Psoas muscle (tissue), 8 donors: ENCODE measurements at places on chromosomes 1 and 21. TPM values are rescaled to one million over a fixed set of nuclear protein-coding genes. Genes with fewer than 3 reads are reported as not detected.
A peak's percentile ranks its signal among the peaks of the same experiment; 100 is the strongest.

Gene PHTF1
- 9.0 TPM for total RNA-seq

Gene NHLH2
- not detected for total RNA-seq

Gene STYXL2
- total RNA-seq = 149 TPM

Gene SLC27A3
- 7.3 TPM for total RNA-seq

Gene HMCN1
- total RNA-seq = 2.1 TPM

Gene NKAIN1
- 7.4 TPM for total RNA-seq

Gene REN
- total RNA-seq = not detected

Gene HOOK1
- total RNA-seq = 0.04 TPM

DNA sequence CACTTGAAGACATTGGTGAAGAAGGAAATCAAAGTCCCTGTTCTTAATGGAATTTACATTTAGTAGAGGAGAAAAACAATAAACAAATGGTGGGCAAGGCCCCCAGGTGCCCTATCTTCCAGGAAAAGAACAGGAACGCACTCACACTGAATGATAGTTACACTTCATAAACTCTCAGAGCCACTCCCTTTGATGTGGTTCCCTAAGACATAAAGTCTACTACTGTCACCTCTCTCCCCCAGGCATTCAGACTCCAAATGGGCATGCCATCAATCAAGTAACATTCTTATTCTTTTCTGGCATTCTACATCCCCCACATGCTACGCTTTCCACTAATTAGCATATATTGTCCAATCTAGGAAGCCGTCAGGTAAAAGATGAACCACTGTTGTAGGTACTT, 36.6 kb upstream of the PIGC start:
- DNase-seq = no peak

DNA sequence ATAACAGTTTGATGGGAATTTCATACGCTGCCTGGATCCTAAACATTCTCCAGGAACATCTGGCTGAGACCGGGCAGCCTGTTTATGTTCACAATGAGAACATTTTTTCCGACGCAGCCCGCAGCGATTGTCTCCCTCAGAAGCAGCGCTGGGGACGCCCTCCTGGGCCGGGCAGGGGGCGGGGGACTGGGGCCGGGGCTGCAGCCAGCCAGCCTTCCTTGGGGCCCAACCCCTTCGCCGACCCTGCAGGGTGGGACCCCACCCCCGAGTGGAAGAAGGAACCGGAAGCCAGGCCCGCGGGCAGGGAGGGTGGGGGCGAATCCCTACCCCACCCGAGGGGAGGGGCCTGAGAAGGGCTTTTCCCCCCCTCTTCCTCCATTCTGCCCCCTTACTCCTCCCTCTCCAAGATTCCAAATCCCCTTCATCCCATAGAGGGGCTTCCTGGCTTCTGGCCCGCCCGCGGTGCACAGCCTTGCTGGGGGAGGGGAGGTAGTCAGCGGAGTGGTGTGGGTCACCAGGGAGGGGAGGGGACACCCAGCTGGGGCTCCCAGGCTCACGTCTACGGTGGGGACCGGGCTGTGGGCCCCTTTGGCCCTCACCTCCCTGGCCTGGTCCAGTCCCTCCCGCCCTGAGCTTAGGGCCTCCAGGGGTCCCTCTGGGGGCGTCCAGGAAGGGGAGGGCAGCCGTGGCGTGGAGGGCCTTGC, 60.6 kb downstream of the WNT9A start:
- DNase-seq = no peak

- peak; percentile 51 for DNase-seq
Measured at GRCh38 chr1:154698320-154699096, 90.5 kb upstream of the ADAR start.

DNA sequence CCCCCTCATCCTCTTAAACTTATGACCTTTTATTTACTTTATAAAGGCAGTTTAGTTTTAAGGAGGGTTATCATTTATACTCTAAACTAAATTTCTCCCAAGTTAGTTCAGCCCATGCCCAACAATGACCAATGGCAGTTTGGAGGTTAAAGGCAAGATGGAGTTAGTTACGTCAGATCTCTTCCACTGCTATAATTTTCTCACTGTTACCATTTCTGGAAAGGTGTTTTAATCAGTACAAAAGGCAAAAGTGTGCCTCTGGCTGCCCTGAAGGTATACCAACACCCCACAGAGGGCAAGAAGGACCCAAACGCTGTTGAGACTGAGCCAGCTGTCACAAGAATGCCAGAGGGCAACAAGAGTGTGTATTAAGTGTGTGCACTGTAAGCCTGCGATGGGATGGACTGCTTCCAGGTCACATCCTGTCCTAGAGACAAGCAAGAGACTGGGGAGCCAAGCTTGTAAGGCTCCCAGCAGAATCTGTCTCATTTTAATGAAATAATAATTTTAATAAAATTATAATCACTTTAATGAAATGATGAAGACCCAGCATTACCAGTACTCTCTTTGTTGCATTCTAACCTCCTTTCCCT, 32.5 kb upstream of the FAM89A start:
- no peak for DNase-seq

DNA sequence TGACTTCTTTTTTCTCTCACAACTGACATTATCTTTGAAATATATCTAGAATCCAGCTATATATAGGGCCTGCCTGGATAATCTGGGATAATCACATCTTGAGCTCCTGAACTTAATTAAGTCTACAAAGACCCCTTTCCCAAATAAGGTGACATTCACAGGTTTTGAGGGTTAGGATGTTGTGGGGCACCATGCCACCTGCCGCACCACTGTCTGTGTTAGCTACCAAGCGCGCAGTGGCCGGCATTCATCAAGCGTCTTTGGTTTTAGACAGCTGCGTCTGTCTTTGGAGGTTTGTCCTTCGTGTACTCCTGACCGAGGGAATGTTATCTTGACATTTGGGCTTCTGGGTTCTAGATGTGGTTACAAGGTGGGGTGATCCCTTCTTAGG, 7.5 kb downstream of the TRAPPC10 start:
- no peak for DNase-seq

- no peak for DNase-seq
Measured at GRCh38 chr1:246271516-246271915, 235.6 kb downstream of the SMYD3 start.

GRCh38 chr1:168079761-168080160, 57.0 kb downstream of the GPR161 start:
- DNase-seq = no peak

DNA sequence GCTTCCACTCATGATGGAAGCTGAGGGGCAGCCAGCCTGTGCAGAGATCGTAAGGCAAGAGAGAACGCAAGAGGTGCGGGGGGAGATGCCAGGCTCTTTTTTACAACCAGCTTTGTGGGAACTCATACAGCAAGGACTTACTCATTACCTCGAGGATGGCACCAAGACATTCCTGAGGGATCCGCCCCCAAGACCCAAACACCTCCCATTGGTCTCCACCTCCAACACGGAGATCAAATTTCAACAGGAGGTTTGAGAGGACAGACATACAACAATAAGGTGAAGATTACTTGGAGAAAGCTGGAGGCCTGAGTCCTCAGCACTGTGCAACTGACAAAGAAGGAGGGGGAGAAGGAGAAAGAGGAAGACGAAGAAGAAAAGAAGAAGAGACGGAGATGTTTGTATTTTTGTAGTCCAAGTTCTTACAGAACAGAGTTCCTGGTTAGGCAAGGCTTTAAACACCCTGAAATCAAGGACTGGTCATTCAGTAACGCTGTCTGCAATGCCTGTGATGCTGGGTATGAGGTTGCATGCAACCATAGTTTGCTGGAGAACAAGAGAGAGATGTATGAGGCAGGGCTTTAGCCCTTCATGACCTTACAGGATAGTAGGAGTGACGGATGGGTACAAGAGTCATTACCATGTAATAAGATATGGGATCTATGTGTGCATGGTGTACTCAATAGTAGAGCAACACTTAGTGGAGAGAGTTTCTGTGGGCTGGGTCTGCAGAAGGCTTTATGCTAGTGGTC, 19.7 kb upstream of the GALNT2 start:
- no peak for DNase-seq

DNA sequence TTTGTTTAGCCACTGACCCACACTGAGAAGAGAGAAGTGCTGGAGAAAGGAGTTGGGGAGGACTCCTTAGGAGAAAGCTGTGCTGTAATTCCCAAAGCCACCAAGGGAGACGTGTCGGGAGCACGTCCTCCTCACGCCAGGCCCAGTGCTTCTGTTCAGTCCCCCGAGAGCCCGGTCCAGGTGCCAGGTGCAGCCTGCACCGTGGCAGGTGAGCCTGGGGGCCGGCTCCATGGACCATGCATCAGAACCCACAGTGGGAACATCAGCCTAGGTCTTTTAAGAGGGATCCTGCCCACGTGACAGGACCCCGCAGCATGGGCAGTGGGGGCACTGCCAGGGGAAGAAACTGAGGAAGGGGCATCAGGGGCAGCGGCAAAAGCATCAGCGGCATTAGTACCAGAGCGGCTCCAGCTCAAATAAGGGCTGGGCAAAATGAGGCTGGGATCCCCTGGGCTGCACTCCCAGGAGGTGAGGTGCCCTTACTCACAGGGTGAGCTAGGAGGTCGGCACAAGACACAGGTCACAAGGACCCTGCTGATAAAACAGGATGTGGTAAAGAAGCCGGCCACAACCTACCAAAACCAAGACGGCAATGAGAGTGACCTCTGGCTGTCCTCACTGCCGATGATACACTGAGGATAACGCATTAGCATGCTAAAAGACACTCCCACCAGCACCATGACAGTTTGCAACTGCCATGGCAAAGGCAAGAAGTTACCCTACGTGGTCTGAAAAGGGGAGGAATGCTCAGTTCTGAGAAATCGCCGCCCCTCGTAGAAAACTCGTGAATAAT, 24.6 kb upstream of the PRDM15 start:
- no peak for DNase-seq

GRCh38 chr1:35369922-35370671, 101.6 kb downstream of the ZMYM4 start:
- DNase-seq = peak; percentile 61

- no peak for DNase-seq
Measured at GRCh38 chr1:224432146-224432545, 2.5 kb downstream of the WDR26 start.

- no peak for DNase-seq
Measured at GRCh38 chr1:221801251-221801661, 59.4 kb upstream of the DUSP10 start.

DNA sequence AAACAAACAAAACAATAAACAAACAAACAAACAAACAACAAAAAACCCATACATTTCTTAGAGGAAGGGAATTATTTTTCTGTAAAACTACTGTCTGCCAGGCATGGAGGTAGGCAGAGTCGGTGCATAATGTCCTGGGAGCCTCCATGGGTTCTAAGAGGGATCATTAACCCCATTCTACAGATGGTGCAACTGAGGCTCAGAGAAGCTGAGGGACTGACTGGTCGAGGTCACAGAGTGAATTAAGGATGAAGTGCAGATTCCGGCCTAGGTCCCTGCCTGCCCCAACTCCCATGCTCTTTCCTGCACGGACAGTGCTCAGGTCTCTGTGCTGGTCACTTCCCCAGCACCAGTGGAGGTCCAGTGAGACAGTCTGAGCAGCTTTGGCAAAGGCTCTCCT, 15.8 kb upstream of the WNT4 start:
- no peak for DNase-seq

DNA sequence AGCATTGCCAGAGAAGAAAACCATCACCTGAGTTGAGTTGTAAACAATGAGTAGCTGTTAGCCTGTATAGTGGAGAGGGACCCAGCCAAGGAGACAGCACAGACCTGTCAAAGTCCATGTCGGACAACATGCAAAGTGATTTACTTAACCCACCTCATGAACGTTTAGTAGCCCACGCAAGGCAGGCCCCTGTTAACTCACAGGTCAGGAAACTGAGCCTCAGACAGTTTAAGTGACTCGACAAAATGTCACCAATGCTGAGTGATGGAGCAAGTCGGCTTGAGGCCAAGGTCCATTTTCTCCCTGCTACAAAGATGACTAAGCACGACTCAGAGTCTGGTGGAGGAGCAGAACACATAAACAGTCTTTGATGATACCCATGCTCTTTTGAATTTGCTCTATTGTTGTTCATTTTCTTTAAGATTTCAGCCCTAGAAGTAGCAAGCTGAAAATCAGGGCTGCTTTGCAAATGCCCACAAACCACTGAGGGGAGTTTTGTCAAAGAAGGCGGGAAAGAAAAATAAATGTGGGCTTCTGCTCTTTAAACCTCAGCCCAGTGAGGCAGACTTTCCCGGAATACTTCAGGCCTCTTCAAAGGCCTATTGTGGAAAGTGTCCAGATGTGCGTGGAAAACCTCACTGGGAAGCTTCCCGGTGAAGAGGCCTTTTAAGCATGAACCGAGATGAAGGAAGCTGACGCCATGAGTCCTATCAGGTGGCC, 83.8 kb upstream of the HOOK1 start:
- peak; percentile 88 for DNase-seq

DNA sequence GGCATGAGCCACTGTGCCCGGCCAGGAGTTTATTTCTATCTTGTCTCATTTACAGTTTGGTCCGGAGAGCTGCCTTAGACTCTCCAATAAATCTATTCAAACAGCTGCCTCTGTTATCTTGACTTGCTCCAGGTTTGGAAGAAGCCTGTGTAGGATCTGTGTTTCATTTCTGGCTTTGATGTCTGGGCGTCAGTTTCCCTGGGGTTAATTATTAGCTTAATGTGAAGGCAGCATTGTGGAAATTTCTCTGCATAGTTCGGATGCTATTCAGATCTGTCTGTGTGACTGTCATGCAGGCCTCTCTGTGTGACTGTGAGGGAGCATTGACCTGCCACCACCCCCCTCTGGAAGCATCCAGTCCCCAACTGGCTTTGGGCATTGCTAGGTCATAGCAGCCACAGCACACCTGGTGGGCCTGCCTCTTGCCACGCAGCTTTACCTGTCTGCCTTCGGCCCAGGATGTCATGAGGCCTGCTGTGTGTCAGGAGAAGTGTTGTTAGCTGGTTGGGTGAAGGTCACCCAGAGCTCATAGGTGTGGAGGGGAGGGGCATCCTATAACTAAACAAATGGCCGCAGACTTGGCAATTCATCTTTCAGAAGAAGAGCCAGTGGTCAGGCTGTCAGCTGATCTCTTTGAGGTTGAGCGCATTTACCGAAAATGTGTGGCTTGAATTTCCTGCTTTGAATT, 9.8 kb downstream of the IFNGR2 start:
- no peak for DNase-seq

- DNase-seq = no peak
Measured at GRCh38 chr1:84096176-84096575, 47.9 kb upstream of the PRKACB start.

DNA sequence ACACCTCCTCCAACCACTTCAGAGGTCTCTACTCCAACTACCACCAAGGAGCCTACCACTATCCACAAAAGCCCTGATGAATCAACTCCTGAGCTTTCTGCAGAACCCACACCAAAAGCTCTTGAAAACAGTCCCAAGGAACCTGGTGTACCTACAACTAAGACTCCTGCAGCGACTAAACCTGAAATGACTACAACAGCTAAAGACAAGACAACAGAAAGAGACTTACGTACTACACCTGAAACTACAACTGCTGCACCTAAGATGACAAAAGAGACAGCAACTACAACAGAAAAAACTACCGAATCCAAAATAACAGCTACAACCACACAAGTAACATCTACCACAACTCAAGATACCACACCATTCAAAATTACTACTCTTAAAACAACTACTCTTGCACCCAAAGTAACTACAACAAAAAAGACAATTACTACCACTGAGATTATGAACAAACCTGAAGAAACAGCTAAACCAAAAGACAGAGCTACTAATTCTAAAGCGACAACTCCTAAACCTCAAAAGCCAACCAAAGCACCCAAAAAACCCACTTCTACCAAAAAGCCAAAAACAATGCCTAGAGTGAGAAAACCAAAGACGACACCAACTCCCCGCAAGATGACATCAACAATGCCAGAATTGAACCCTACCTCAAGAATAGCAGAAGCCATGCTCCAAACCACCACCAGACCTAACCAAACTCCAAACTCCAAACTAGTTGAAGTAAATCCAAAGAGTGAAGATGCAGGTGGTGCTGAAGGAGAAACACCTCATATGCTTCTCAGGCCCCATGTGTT, 66.6 kb downstream of the TPR start:
- no peak for DNase-seq
